ENCODE measurements at places on chromosomes 2 and 18. TPM values are rescaled to one million over a fixed set of nuclear protein-coding genes. Genes with fewer than 3 reads are reported as not detected.

- H3K4me1 ChIP-seq, result no peaks in the 10 kb centered on the region
- no peaks in the 10 kb centered on the region for H3K27me3 ChIP-seq
- no peak overlapping the region for H3K27ac ChIP-seq
- no peak for DNase-seq
- H3K36me3 ChIP-seq, result no peaks in the 10 kb centered on the region
Observed at GRCh38 chr2:198374375-198375082, 570.1 kb downstream of the PLCL1 start.

GRCh38 chr2:234980451-234981187 lies 28.8 kb downstream of the SH3BP4 start:
- peak overlapping the region; percentile 76 for H3K4me3 ChIP-seq
- peaks cover 58% of the 10 kb centered on the region for H3K4me1 ChIP-seq
- no peak for DNase-seq
- peaks cover 16% of the 10 kb centered on the region for H3K36me3 ChIP-seq
- H3K27me3 ChIP-seq, result no peaks in the 10 kb centered on the region

- no peak for DNase-seq
- H3K36me3 ChIP-seq, result no peaks in the 10 kb centered on the region
Observed at GRCh38 chr2:200843993-200844948, 20.2 kb downstream of the CLK1 start.

- DNase-seq, result no peak
- H3K4me3 ChIP-seq, result no peak overlapping the region
Observed at GRCh38 chr2:170883683-170884082, 45.4 kb upstream of the GORASP2 start.

DNA sequence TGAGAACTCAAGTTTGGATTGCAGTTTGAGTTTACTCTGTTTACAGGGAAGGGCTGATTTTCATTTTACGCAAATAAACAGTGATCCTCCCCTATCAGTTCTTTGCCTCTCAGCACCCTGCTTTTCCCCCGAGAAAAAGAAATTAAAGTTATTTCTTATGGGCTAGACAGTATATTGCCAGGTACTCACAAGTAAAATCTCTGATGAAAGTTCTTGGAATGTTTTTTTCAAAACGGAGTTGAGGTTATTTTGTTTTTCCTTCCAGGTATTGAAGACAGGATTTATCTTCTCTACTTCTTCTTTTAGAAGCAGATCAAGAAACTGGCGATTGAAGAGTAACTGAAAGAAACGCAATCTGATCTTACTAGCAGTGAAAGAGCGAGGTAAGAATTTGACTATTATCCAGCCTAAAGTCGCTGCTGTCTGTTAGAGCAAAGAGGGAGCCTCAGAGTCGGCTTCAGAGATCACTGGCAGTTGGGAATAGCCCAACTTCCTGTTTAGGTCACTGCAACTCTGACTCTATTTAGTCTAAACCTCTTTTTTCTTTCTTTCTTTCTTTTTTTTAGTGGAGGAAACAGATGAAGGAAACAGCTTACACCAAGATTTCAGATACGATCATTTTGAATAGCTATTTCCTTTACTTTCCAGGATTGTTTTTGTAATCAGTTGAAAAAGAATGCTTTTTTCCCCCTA lies at the start of gene TFPI:
Gene TFPI (minus strand): TSS at position 425 of the 693 bp plus-strand sequence. CDS start 50,667 bp downstream, outside the sequence.
- peak within 1 kb of the TSS; percentile 85 for H3K4me3 ChIP-seq
- no peaks in the 10 kb centered on the region for H3K36me3 ChIP-seq
- no peaks in the 10 kb centered on the region for H3K27me3 ChIP-seq
- H3K4me1 ChIP-seq, result peaks cover 9% of the 10 kb centered on the region
- no peak for DNase-seq

The NTSR2 gene
- not detected for total RNA-seq

DNA sequence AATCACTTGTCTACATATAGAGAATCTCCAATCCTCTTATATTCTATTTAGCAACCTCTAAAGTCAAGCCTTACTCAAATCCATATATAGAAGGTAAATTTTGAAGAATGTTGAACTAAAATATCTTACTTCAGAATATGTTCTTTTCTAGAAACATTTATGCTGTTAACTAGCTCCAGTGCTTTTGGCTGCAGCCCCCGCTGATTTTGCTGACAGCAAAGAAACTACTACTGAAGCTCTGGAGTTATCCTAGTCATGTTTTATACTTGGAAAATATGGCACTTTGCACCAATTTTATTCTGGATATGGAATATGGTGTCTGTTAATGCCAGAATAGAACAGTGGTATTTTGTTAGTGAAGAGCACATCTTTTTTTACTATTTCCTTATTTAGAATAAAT lies 212.4 kb upstream of the FSIP2 start:
- no peaks in the 10 kb centered on the region for H3K27me3 ChIP-seq
- H3K27ac ChIP-seq, result no peak overlapping the region
- no peaks in the 10 kb centered on the region for H3K4me1 ChIP-seq

DNA sequence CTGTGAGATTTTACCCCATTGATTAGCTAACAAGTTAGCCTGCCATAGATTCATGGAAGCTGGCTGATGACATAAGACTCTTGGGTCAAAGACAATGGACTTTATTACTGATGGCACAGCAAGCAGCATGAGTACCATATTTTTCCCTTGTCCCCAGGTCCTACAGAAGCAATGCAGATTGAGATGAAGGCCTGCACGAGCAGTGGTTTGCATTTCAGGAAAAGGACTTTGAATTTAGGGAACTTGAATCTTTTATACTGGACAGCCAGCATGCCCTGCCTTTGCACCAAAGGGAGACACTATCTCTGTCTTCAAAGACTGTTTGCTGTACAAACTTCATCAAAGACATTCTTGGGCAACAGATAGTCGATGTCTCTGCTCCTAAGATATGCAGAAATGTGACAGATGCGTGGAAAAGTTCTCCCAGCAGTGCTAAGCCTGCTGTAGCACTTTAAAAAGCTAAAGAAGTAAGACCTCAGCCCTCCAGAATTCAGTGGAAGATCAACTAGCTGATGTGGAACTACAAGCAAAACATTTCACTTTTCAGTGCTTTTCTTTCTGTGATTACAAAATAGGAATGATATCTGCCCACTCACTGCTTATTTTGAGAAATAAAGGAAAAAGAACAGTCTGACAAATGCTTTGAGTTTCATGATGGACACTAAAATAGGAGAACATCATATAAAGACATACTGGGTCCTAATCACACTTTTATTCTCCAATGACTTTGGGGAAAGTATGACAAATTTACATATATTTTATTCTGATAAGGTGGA lies 44.4 kb upstream of the TANK start:
- no peak overlapping the region for H3K27ac ChIP-seq
- DNase-seq, result no peak
- H3K4me1 ChIP-seq, result no peaks in the 10 kb centered on the region
- no peaks in the 10 kb centered on the region for H3K36me3 ChIP-seq

DNA sequence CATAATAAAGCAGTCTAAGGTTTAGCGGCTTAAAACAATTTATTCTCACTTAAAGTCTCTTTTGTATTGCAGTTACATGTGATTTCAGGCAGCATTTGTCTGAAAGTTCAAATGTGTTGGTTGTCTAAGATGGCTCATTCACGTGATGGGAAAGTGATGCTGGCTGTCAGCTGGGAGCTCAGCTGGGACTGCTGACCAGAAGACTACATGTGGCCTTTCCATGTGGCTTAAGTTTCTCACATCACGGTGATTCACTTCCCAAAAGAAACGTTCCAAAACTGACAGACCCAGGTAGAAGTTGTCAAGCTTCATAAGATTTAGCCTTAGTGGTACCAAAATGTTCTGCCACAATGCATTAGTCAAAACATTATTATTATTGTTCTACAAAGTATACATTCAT lies 76.9 kb downstream of the TMEM131 start:
- no peak overlapping the region for H3K4me3 ChIP-seq
- DNase-seq, result no peak
- H3K4me1 ChIP-seq, result peaks cover 30% of the 10 kb centered on the region
- H3K27ac ChIP-seq, result no peak overlapping the region
- H3K36me3 ChIP-seq, result peaks cover 30% of the 10 kb centered on the region
- H3K27me3 ChIP-seq, result no peaks in the 10 kb centered on the region

The UNC80 gene
- 2.9 TPM for total RNA-seq

The CYB5A gene
- 74.9 TPM for total RNA-seq

GRCh38 chr2:191262436-191262835 lies 17.2 kb downstream of the MYO1B start:
- no peaks in the 10 kb centered on the region for H3K27me3 ChIP-seq
- peaks cover 5% of the 10 kb centered on the region for H3K36me3 ChIP-seq
- DNase-seq, result no peak
- H3K4me3 ChIP-seq, result no peak overlapping the region

The ITPRID2 gene
- 109 TPM for total RNA-seq

The SLC19A3 gene
- 6.4 TPM for total RNA-seq

DNA sequence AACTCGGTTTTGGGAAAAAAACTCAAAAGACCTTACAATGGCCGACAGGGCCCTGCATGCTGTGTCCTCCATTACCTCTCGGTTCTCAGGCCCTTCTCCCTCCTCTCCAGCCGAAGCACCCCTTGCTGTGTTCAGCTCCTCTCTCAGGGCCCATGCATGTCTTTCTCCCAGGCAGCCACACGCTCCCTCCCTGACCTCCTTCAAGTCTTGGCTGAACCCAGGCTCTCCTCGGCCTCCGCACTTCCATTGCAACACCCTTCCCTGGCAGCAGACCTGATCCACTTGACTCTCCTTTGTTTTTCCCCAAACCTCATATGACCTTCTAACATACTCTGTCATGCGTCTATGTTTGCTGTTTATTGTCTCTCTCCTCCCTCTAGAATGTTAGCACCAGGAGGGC lies 114.0 kb downstream of the CYP26B1 start:
- DNase-seq, result no peak
- no peak overlapping the region for H3K27ac ChIP-seq
- peaks cover 7% of the 10 kb centered on the region for H3K27me3 ChIP-seq
- H3K36me3 ChIP-seq, result no peaks in the 10 kb centered on the region
- H3K4me1 ChIP-seq, result no peaks in the 10 kb centered on the region
- no peak overlapping the region for H3K4me3 ChIP-seq

DNA sequence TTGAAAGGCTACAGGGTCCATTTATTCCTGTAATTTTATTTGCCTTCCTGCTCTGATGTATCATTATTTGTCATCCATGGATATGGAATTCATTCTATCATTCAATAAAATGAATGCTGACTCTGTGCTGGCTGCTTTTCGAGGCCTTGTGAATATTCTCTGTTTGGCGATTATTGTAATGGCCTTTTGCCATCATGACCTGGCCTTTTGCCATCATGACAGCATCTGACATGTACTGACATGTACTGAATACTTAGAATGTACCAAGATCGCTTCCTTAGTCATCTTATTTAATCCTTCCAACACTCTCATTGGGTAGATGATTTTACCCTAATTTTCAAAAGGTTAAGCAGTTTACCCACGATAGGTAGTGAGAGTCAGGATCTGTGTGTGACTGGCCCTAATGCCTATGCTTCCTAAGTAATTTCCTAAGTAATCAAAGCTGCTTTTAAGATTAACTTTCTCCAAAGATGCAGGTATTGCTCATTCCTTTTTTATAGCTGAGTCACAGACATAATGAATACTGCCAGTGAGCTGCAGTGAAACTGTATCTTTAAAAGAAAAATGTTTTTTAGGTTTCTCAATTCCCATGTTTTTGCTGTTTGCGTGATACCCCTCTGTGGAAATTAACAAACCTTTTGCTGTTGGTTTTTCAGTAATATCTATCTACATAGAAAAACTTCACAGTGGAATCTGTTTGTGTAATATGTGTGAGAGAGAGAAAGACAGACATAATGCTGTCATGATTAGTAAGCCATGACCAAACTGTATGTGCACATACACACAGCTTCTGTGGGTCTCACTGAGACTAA lies 127.8 kb downstream of the CERS6 start:
- no peak for DNase-seq
- peaks cover 27% of the 10 kb centered on the region for H3K36me3 ChIP-seq
- H3K27me3 ChIP-seq, result no peaks in the 10 kb centered on the region
- peak overlapping the region; percentile 57 for H3K27ac ChIP-seq

DNA sequence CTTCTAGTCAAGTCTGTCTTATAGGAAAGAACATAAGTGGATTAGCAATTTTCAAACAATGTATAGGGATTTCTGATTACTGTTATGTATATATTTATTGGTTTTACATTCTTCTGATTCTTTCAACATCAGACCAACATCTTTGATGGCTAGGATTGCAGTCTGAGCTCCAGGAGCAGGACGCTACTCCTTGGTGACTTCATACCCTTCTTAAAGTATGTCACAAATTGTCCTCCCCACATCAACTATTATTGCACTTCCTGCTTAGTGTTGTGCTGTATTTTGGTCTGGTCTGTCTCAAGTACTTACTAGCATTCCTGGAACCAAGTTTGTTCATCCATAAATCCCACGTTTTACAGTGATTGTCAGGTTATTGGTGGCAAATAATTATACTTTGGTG lies 49.0 kb downstream of the MAP2 start:
- peaks cover 35% of the 10 kb centered on the region for H3K4me1 ChIP-seq
- H3K4me3 ChIP-seq, result peak overlapping the region; percentile 18
- peaks cover 3% of the 10 kb centered on the region for H3K27me3 ChIP-seq

The GRB14 gene
- 8.8 TPM for total RNA-seq

The IL1R2 gene
- 0.48 TPM for total RNA-seq

The ANO7 gene
- total RNA-seq, result 3.3 TPM

The CDH2 gene
- 38.2 TPM for total RNA-seq

- H3K4me3 ChIP-seq, result no peak overlapping the region
- H3K27me3 ChIP-seq, result no peaks in the 10 kb centered on the region
- H3K4me1 ChIP-seq, result no peaks in the 10 kb centered on the region
Observed at GRCh38 chr2:141062031-141062430, 1068.8 kb downstream of the LRP1B start.

DNA sequence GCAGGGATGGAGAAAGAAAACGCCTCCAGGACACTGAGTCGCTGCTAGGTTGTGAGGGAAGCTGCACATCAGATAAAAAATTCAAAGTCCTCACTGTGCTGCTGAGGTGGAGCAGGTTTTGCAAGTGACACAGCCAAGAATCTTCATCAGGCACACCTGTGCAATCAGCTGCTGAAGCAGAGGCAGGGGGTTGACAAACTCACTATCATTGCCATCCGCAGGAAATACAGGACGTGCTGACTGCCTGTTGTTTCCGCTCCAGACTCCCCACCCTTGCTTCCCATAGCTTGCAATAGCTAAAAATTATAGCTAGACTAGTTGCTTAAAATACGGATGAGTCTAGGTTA lies 147.8 kb upstream of the FHL2 start:
- peak; percentile 20 for DNase-seq
- peaks cover 3% of the 10 kb centered on the region for H3K27me3 ChIP-seq
- no peaks in the 10 kb centered on the region for H3K36me3 ChIP-seq
- peaks cover 4% of the 10 kb centered on the region for H3K4me1 ChIP-seq
- no peak overlapping the region for H3K4me3 ChIP-seq

DNA sequence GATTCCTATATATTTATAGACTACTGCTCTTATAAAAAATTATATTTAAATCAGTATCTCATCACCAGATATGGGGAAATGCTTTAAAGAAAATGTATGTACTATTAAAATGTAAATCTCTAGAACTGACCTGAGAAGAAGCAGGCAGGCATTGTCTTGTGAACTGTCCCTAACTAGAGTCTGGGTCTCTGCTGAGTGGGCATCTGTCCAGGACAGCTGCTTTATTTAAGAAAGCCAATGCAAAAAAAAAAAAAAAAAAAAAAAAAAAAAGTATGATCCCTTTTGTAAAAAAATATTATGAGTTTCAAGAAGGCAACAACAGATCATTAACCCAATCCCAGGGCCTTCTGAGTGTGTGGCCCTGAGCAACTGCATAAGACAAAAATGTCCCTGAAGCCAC lies 66.0 kb downstream of the PAX3 start:
- no peaks in the 10 kb centered on the region for H3K4me1 ChIP-seq
- peaks cover 84% of the 10 kb centered on the region for H3K27me3 ChIP-seq
- no peak overlapping the region for H3K4me3 ChIP-seq
- H3K27ac ChIP-seq, result no peak overlapping the region
- peaks cover 5% of the 10 kb centered on the region for H3K36me3 ChIP-seq

Measured in type B pancreatic cell (in vitro differentiated cells).